ENCODE measurements at places on chromosomes 3 and 15.

DNA sequence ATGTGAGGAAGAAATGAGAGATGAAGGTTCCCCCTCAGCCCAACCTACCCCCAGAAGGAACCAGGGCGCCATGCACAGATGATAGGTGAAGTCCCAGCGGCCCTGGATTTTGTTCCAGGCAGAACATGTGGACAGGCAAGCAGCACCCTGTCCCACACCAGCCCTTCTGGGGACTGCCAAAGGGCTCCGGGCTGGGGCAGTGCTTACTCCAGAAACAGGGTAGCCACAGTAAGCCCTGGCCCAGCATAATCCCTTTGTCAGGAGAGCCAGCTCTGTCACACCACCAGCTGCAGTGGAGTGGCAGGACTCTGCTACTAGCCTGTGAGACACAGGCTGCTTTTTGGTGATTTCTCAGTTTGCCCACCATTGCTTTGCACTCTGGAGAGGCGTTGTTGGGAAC is 6.3 kb downstream of the FBXL22 start:
- no peak for DNase-seq

GRCh38 chr3:129829640-129830039 is 63.9 kb downstream of the TMCC1 start:
- no peak for DNase-seq

- no peak for DNase-seq
Measured at GRCh38 chr15:51924156-51925068, 47.2 kb downstream of the LEO1 start.

- no peak for DNase-seq
Measured at GRCh38 chr3:10329495-10330015, 8.6 kb upstream of the SEC13 start.

GRCh38 chr15:98898122-98898521 is 109.5 kb downstream of the PGPEP1L start:
- no peak for DNase-seq

GRCh38 chr15:74609938-74610301 is 5.7 kb upstream of the CLK3 start:
- no peak for DNase-seq

DNA sequence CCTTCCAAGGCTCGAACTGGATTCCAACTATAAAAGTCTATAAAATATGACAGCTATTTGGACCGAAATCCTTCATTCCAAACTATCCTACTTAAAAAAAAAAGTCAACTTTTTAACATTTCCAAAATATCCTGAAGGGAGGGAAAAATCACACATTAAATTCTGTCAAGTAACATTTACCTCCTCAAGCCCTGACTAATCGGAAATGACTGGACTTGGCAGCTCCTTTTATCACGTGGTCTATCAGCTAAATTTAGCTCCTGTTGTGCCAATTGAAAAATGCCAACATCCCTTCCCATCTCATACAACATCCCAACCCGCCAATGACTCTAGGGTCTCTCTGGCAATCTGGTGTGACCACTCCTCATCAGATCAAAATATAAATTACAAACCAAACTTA is 297.9 kb downstream of the FHIT start:
- DNase-seq, result no peak

DNA sequence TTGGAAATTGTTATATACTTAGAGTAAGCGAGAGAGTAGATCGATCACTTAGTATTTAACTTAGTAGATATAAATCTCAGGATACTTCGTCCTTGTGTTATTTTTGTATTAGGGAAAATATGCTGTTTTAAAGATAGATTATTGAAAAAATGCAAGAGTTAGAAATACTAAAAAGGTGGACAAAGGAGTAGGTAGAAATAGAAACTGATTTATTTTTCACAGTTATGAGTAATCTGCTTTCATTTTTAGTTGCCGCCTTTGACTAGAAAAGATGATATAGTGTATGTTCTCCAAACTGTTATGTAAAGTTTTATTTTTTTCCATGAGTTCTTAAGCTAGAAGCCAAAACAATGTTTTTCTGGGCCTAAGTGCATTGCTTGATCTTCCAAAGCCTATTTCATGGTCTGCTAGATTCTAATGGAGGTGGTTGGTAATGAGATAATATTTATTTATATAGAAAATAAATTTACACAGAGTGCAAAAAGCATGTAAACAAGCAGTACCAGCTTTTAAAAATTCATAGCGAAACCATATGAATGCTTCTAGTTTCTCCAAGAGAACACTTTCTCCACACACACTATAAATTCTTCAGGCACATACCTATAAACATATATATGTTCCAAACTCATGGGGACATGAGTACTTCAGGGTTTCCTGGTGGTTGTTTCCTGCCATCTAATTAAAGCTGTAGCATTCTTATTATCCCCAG is 61.1 kb downstream of the DIPK2A start:
- DNase-seq, result no peak

- DNase-seq, result no peak
Measured at GRCh38 chr3:109059264-109059663, 58.7 kb downstream of the MORC1 start.

GRCh38 chr15:65389226-65389625 is 11.4 kb upstream of the IGDCC3 start:
- DNase-seq, result no peak

All from activated T-cell treated with anti-CD3 and anti-CD28 coated beads for 1 hour (primary cell).